ENCODE measurements at places on chromosomes 16 and 17.

DNA sequence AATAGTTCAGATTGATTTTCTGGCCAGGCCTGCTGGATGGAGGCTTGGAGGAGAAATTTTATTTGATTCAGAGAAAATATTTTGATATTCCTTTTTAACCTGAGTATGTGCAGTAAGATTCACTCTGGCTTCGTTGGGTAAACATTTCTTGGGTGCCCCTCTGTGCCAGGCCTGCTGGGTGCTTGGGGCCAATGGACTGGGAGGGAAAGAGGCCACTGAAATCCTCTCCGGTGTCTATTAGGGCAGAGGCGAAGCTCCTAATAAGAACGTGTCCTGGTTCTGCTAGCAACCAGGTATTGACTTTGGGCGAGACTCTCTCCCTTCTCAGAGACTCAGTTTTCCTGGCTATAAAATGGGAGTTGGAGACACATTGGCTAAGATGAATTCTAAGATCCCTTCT lies 122.5 kb downstream of the CYLD start:
- DNase-seq: no peak

- no peak for DNase-seq
Measured at GRCh38 chr16:55465077-55465896, 13.7 kb upstream of the MMP2 start.

DNA sequence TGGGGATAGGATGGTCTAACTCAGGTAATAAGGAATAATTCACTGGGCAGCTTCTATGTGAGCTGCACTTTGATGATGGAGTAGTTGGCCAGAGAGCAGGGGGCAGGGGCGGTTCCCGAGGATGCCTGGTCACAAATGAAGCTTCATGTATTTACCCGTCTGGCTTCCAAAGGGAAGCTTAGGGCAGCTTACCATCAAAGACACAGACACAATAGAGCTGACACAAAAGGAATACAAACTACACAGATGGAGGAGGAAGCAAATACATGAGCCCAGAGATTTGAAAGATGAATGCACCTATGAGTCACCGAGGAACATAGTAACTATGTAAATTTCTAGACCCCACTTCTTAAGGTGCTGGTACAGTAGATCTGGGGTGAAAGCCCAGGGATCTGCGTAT lies 8.7 kb upstream of the EMP2 start:
- no peak for DNase-seq

DNA sequence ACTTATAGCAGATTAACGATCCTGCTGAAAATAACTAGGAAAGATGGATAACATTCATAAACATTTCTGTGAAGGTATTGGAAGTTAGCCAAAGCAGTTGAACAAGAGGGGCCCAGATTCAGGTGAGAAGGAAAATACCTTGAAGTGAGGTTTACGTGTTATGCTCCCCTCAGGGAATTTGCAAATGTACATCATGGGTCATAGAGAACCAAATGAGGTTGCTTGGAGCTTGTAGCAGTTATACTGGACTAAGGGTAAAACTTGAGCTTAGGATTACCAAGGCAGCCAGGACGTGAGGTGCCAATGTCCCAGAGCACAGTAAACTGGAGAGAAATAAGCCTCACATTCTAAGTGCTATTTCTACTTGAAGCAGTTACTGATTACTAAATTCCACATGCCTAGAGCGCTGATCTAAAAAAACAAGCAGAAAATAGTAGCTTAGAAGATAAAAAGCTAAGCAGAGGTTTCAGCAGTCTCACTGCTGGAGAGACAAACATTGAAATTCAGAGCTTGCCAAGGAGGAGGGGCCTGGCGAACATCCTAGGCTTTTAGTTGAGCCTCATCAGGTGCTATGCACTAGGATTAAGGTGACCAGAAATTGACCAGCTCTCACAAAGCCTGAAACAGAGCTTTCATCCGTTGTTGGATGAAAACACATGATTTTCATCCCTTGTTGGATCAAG lies 136.7 kb upstream of the FAM20A start:
- no peak for DNase-seq

DNA sequence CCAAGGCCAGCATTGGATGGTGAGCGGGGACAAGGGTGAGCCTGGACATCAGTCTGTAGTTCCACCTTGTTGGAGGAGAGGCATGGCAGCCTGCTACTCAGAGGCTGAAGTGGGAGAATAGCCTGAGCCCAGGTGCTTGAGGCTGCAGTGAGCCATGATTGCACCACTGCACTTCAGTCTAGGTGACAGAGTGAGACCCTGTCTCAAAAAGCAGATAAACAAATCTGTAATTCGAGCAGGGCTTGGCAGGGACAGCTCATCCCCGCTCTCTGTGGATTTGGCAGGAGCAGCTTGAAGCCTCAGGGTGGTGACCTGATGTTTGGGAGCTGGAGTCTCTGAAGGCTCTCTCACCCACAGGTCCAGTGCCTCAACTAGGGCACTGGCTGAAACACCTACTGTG lies 38.6 kb upstream of the ZCCHC14 start:
- no peak for DNase-seq

- no peak for DNase-seq
Measured at GRCh38 chr16:46962629-46963028, 10.8 kb downstream of the DNAJA2 start.

DNA sequence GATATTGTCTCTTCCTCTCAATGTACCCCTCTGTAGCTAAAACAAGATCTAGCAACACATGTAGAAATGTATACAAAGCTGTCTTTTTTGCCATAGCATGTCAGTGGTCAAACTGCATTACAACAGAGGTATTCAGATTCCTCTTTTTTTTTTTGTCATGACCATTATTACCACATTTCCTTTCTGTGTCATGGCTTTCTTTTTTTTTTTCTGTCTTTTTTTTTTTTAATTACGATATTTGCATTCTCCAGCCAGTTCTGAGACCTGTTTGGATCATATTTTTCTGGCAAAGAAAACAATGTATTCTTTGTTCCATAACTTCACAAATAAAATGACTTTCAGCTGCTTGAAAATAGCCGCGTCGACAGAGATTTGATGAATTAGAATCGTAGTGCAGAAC lies 27.4 kb upstream of the CAPNS2 start:
- DNase-seq: no peak

DNA sequence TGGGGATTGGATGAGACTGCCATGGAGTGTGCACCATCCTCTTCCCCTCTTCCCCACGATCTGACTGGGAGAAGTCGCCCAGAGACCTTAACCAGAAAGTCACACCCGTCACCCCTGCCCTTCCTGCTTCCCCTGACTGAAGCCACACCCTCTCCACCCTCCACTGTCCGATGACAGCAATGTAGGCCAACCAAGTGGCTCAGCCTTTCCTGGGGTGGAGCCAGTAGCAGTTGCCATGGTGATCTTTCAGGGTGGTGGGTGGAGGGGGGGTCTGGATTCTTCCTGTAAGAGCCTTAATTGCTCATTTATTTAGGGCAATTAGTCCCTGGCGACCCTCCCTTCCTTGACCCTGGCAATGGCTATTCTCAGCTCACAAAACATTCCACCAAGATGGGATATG lies 37.5 kb upstream of the PHB1 start:
- DNase-seq: no peak

- peak; percentile 39 for DNase-seq
Measured at GRCh38 chr17:36482611-36483504, 3.6 kb upstream of the ZNHIT3 start.

DNA sequence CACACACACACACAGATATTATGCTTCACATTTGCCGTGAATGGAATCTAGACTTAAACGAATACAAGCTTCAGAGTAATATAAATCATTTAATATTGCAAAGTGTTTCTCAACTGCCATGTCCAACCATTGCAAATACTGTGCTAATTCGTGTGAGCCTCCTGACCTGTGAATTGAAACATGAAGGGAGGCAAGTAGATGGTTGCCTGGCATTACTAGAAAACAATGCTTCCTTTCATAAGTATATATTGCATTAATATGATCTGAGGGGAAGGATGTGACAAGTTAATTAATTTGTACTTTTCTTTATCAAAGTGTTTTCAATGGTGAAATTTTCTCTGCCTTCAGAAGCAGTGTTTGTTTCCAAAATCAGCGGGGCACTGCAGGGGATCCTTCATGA lies 25.7 kb upstream of the GPR139 start:
- no peak for DNase-seq

DNA sequence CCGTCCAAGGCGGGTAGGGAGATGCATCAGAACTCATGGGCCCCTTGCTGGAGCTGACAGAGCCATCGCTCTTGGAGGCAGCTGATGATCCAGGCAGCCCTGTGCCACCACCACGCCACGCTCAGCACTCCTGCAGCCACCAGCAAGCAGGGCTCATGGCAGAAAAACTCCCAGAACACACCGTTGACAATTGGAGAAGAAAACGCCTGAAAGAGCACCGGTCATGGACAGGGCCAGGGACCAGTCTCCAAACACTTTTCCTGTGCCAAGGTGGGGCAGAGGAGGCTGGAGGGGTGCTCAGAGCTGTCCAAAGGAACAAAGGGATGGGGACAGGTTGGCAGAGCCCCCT lies 132.2 kb downstream of the FOXL1 start:
- no peak for DNase-seq

Measured in astrocyte (in vitro differentiated cells and primary cell).